HT1080 (cell line): ENCODE measurements at places on chromosomes 6 and 20. TPM values are rescaled to one million over a fixed set of nuclear protein-coding genes. Genes with fewer than 3 reads are reported as not detected.

DNA sequence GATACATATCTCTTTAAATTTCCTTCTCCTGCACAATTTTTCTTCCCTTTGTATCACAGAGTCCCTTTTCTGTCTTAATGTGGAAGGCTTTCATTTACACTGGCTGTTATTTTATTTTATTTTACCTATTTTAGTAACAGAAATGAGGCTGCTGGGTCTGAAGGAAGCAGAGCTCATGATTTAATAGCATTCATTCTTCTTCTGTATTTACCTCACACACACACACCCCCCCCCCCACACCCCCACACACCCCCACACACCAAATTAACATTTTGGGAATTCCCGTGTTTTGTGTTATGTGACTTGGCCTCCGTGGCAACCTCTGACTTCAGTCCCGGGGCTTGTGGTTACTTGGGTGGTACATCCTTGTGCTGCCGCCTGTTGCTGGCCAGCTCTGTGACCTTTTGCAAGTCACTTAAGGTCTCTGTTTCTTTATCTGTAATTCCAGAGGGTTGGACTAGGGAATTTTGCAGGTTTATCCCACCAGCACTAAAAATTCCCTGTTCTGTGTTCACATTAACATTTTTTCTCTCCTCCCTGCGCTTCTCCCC is 108.8 kb downstream of the TIAM2 start:
- DNase-seq = no peak

DNA sequence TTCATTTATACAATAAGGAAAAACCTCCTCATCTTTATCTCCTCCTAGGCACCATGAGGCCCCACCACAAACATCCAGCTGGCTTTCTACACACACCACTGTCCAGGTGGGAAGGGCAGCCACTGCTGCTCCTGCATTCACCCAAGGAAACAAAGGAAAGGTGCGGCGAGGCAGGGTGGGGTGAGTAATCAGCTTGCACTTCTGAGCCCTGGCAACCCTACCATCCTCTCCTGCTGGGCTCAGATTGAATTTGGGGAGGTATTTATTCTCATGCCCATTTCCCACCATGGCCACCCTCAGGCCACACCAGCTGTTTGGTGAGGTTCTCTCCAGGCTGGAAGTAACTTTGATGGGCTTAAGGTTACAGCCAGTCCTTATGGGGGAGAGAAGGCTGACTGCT is 31.2 kb upstream of the SPDEF start:
- DNase-seq = no peak

DNA sequence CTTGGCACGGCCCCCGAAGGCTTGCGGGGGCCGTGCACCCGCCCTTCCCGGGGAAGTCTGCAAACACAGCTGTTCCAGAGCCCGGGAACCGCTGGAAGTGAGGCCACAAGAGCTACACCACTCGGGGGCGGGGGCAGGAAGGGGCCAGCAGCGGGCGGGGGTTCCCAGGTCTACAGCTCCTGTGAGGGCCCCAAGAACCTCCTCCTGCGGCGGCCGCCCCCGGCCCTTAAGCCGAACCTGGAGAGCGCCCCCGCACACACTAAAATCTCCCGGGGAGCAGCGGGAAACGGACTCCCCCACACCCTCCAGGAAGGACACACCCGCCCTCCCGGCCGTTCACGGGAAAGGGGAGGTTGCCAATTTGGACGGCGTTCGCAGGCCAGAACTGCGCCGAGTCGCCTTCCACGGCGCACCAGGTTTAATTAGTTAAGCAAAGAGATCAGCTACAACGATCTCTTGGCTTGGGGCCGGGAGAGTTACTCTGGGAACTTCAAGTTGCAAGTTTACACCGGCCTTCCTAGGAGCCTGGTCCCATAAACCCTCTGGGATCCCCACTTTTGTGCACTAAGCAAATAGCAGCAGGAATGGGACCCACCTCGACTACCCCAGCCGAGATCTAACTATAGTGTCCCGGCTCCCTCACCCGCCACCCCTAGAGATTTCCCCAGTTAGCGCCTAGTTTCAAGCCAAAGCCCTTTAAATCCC is 1.7 kb downstream of the JAG1 start:
- no peak for DNase-seq

Gene C20orf173
- not detected in 2 replicates for total RNA-seq

Gene GPR63
- total RNA-seq = 1.3 and 1.9 TPM in 2 replicates
